ENCODE measurements at places on chromosomes 2 and 18.

GRCh38 chr18:46069524-46069923 is 2.5 kb downstream of the PSTPIP2 start:
- no peak overlapping the region for H3K27ac ChIP-seq
- no peaks in the 10 kb centered on the region for H3K36me3 ChIP-seq
- no peak overlapping the region for H3K4me3 ChIP-seq
- H3K4me1 ChIP-seq: peaks cover 20% of the 10 kb centered on the region
- H3K27me3 ChIP-seq: no peaks in the 10 kb centered on the region
- DNase-seq: no peak

DNA sequence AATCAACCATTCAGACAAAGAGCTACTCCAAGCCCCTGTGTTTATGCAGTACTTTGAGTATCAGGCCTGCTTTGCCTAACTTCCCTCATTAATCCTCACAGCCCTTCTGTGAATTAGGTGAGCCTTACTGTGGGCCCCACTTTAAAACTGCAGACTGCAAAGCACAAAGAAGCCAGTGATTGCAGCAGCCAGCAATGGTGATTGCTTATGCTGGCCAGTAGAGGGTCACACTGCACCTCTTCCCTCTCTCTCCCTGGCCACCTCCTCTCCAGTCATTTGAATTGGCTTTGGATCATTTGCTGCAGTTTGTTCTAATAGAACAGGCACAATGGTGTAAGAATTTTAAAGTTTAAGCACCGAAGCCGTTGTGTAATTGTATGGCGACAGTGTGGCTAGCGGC is 229.9 kb downstream of the AGPS start:
- no peak for DNase-seq
- H3K27ac ChIP-seq: no peak overlapping the region
- peaks cover 5% of the 10 kb centered on the region for H3K4me1 ChIP-seq

- no peak overlapping the region for H3K4me3 ChIP-seq
- H3K27ac ChIP-seq: no peak overlapping the region
- no peaks in the 10 kb centered on the region for H3K27me3 ChIP-seq
- no peak for DNase-seq
These were observed 22.3 kb downstream of the SLC35F5 start for GRCh38 chr2:113734185-113734584.

DNA sequence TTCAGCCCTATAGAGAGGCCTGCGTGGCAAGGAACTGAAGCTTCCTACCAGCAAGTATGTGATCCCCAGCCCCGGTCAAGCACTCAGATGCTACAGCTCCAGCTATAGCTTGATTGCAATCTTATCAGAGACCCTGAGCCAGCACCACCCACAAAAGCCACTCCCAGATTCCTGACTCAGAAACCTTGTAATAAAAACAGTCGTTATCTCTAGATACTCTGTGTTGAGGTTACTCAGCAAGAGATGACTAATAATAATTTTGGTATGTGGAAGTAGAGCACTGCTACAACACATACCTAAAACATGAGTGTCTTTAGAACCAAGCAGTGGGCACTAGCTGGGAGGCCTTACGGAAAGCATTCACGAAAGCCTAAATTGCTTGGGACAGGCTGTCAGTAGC is 216.9 kb downstream of the UXS1 start:
- no peak overlapping the region for H3K4me3 ChIP-seq
- no peaks in the 10 kb centered on the region for H3K27me3 ChIP-seq
- DNase-seq: no peak
- H3K36me3 ChIP-seq: no peaks in the 10 kb centered on the region
- H3K4me1 ChIP-seq: no peaks in the 10 kb centered on the region

DNA sequence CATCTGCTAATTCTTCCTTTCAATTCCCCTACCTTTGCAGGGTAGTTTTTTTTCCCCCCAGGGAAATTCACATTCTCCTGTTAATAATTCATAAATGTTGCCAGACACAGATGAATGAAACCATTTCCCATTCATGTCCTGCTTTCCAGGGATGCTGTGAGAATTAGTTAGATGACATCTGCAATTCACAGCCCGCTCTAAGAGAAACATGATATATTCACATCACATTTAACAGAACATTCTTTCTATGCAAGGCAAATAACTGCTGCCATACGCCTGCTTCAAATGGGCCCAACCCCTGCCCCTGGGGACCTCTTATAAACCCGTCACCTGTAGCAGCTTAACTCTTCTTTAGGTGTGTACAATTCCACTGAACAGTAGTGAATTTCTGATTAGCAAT is 110.6 kb upstream of the CTAGE1 start:
- H3K27me3 ChIP-seq: no peaks in the 10 kb centered on the region
- H3K36me3 ChIP-seq: no peaks in the 10 kb centered on the region
- H3K27ac ChIP-seq: no peak overlapping the region
- H3K4me1 ChIP-seq: peaks cover 15% of the 10 kb centered on the region
- no peak for DNase-seq

DNA sequence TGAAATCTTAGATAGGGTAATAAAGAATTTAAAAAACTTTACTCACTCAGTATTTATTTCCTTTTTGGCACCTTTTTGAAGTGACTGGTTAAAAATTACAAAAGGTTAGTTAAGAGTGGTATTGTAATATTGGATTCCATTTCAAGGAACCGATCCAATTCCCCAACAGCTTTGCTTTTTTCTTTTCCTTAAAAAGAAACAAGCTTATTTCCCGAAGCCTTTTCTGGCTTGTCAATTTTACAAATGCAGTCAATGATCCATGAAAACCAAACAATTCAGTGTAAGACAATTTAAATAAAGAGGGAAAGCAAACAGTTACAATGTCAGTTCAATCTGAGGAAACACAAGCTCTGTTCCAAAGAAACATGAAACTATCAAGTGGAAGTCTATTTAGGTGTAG is 200.2 kb downstream of the RIT2 start:
- no peak overlapping the region for H3K4me3 ChIP-seq
- H3K27ac ChIP-seq: no peak overlapping the region
- no peaks in the 10 kb centered on the region for H3K36me3 ChIP-seq
- H3K27me3 ChIP-seq: no peaks in the 10 kb centered on the region
- H3K4me1 ChIP-seq: no peaks in the 10 kb centered on the region
- DNase-seq: no peak

- no peaks in the 10 kb centered on the region for H3K36me3 ChIP-seq
- no peaks in the 10 kb centered on the region for H3K27me3 ChIP-seq
- DNase-seq: no peak
- H3K4me1 ChIP-seq: peaks cover 5% of the 10 kb centered on the region
- H3K4me3 ChIP-seq: no peak overlapping the region
These were observed 9.3 kb downstream of the SP140 start for GRCh38 chr2:230234845-230235244.

DNA sequence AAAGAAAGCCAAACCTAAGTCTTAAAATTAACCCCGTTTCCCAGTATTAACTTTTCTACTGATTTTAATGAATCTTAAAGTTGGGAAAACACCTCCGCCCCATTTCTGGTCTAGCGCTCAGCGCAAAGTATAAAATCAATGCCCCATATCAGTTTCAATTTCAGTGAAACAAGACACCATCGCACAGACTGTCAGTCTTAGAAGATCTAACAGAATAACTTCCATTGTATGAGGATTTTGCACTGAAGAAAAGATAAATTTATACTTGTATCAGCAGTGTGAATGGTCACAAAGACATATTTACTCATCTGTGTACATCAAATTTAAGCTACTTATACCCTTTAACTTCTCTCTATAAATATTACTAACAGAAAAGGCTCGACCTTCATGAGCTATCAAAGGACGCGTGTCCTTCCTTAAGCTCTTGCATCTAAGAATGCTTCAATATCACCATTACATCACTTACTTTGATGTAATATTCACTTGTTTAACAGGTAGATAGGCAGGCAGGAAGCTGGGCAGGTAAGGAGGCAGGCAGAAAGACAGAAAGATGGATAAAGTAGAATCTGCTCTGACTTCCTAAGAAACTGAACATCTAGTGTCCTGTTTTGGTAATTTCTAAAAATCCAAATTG is 183.0 kb downstream of the TCF4 start:
- H3K36me3 ChIP-seq: no peaks in the 10 kb centered on the region
- no peaks in the 10 kb centered on the region for H3K27me3 ChIP-seq
- peaks cover 57% of the 10 kb centered on the region for H3K4me1 ChIP-seq
- peak overlapping the region; percentile 41 for H3K27ac ChIP-seq
- H3K4me3 ChIP-seq: no peak overlapping the region

GRCh38 chr2:171084128-171084527 is 76.6 kb downstream of the TLK1 start:
- H3K4me1 ChIP-seq: peaks cover 7% of the 10 kb centered on the region
- H3K27me3 ChIP-seq: no peaks in the 10 kb centered on the region
- H3K36me3 ChIP-seq: no peaks in the 10 kb centered on the region
